Uterus (tissue), 4 donors: ENCODE measurements at places on chromosomes 2 and 18. TPM values are rescaled to one million over a fixed set of nuclear protein-coding genes. Genes with fewer than 3 reads are reported as not detected.

DNA sequence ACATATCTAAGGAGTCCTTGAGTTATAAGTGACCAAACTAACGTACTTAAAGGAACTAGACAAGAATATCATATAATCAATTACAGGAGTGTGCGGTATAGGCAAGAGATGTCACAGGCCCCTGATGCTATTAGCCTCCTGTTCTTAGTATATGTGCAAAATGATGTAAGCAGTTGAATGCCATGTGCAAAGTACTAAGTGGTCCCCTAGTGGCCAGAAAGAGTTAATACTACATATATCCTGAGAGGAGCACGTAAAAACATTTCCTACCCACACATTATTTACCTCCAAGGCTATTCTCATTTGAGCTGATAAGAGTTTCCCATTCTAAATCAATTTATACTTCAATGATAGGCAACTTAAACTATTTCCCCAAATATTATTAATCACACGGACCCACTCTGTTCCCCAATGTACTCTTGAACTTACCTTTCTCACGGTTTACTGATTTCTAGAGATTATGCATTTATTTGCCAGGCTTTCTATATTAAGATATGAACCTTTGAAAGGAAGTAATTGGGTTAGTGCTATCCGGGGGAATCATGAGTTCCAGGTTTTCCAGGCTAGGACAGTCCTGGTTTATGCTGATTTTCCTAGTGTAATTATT is 158.0 kb upstream of the KLHL14 start:
- H3K36me3 ChIP-seq, result no peaks in the 10 kb centered on the region
- H3K4me1 ChIP-seq, result no peaks in the 10 kb centered on the region
- DNase-seq, result no peak
- H3K4me3 ChIP-seq, result no peak overlapping the region

DNA sequence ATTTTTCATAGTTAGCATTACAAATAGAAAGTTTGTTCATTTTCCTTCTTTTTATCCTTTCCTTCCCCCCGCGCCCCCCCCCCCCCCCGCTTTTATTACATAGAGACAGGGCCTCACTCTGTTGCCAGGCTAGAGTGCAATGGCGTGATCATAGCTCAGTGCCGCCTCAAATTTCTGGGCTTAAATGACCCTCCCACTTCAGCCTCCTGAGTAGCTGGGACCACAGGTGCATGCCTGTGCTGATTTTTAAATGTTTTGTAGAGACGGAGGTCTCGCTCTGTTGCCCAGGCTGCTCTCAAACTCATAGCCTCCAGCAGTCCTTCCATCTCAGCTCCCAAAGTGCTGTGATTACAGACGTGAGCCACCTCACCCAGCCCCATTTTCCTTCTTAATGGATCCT is 91.2 kb upstream of the ALPP start:
- H3K36me3 ChIP-seq, result no peaks in the 10 kb centered on the region
- H3K4me1 ChIP-seq, result no peaks in the 10 kb centered on the region
- no peak overlapping the region for H3K27ac ChIP-seq
- no peaks in the 10 kb centered on the region for H3K27me3 ChIP-seq

GRCh38 chr18:79375441-79376154 is 20.1 kb upstream of the NFATC1 start:
- no peak overlapping the region for H3K27ac ChIP-seq
- no peak for DNase-seq
- no peaks in the 10 kb centered on the region for H3K36me3 ChIP-seq
- no peak overlapping the region for H3K4me3 ChIP-seq

DNA sequence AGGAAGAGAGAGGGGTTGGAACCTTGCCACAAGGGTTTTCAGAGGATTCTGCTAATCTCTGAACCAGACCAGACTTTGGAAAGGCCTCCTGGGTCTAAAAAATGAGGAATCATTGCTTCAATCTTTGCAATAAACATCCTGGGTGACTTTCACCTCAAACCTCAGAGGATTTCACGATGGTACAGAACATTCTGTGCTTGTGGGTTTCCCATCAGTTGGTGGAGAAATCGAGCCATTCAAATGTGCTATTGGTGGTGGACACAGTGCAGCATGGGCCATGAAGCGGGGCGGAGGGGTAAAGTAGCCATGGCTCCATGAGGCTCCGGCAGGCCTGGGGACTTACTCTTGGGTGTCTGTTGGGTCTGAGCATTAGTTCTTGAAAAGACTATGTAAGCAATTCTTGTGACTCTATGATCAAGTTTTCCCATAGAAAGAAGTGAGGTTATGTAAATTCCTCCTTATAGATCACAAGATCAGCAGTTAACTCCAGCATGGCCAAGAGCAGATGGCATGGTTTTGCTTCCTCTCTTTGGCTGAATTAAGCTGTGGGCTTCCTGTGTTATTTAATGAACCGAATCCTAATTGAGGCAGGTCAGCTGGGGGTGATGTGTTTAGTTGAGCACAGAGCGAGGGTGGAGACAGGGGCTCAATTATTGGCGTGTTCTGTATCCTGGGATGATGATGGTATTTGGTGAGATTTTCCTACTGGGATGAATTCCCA is 1.9 kb upstream of the IL1R2 start:
- H3K4me1 ChIP-seq, result no peaks in the 10 kb centered on the region
- no peak overlapping the region for H3K4me3 ChIP-seq
- no peak overlapping the region for H3K27ac ChIP-seq
- DNase-seq, result no peak
- no peaks in the 10 kb centered on the region for H3K27me3 ChIP-seq

DNA sequence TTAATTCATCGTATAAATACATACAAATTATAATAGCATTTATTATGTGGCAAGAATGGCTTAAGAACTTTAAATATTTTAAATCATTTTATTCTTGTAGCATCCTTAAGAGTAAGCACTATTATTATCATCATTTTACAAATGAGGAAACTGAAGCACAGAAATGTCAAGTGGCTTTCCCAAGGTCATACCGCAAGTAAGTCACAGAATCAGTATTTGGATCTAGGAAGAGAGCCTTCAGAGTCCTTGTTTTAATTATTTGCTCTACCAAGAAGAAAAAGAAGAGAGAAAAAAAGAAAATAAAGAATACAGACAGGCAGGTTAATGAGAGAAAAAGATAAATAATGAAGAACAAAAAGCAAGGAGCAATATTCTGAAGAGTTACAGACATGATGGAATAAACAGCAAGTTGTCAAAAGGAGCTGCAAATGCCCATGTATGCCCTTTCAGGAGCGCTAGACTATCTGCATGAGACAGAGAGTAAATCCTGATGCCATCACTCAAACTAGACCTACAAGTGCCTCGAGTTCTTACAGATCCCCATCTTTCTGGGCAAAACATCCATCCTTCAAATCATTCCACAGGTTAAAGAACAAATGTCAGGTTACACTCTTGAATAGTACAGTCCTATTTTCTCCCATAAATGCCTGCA is 57.8 kb upstream of the ETAA1 start:
- H3K4me3 ChIP-seq, result no peak overlapping the region
- H3K27ac ChIP-seq, result no peak overlapping the region
- no peaks in the 10 kb centered on the region for H3K36me3 ChIP-seq
- H3K27me3 ChIP-seq, result no peaks in the 10 kb centered on the region

- H3K27ac ChIP-seq, result no peak overlapping the region
- no peak for DNase-seq
- H3K36me3 ChIP-seq, result no peaks in the 10 kb centered on the region
- H3K4me1 ChIP-seq, result no peaks in the 10 kb centered on the region
- H3K27me3 ChIP-seq, result no peaks in the 10 kb centered on the region
- H3K4me3 ChIP-seq, result no peak overlapping the region
Measured at GRCh38 chr2:103287746-103288145, 525.9 kb downstream of the TMEM182 start.

GRCh38 chr2:28342081-28342967 is 50.3 kb upstream of the FOSL2 start:
- H3K36me3 ChIP-seq, result no peaks in the 10 kb centered on the region
- peak overlapping the region; percentile 75 for H3K27ac ChIP-seq
- H3K4me1 ChIP-seq, result peaks cover 12% of the 10 kb centered on the region
- no peaks in the 10 kb centered on the region for H3K27me3 ChIP-seq
- DNase-seq, result peak; percentile 84
- no peak overlapping the region for H3K4me3 ChIP-seq

Gene RND3
- 20.8 TPM for total RNA-seq

Gene FAM237A
- total RNA-seq, result not detected

Gene WNT10A
- not detected for total RNA-seq

Gene FRZB
- total RNA-seq, result 5.1 TPM

Gene ERCC3
- 47.6 TPM for total RNA-seq
